Activated T-cell treated with anti-CD3 and anti-CD28 coated beads, Interleukin-2, amount 50 U/mL, for 72 hours (primary cell): ENCODE measurements at places on chromosomes 7 and 10. TPM values are rescaled to one million over a fixed set of nuclear protein-coding genes. Genes with fewer than 3 reads are reported as not detected.

RNLS gene
- 2.6 TPM for total RNA-seq

OPALIN gene
- not detected for total RNA-seq

DNA sequence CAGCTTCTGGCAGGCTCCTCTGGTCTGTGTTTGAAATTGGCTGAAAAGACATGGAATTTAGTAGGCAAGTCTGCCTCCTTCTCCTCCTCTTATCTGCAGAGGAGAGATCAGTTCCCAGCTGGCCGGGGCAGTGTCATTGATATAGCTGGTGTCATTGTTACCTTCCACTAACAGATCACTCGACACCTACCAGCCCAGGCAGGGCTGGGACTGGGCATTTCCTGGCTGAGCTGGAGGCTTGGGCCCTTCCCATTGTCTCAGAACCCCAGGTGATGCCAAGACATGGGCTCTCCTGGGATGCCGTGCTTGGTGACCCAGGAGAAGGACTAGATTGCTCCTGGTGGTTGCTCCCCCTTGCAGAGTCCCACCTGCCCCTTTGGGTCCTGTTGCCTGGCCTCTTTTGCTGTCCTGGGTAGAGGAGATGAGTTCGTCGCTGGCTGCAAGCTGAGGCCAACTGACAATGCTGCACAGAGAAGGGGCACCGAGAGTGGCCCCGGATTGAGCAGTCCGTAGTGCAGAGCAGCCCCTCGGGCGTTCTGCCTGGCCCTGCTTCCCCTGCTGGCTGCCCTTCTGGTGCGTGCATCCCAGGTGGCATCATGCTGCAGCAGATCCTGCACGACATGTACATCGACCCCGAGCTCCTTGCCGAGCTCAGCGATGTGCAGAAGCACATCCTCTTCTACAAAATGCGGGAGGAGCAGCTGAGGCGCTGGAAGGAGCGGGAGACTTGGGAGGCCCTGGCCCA is at the start of gene SH2D4B:
Gene SH2D4B (plus strand): TSS at position 167 of the 745 bp plus-strand sequence. CDS start 430 bp downstream, at position 597.
- no peak for DNase-seq

DNA sequence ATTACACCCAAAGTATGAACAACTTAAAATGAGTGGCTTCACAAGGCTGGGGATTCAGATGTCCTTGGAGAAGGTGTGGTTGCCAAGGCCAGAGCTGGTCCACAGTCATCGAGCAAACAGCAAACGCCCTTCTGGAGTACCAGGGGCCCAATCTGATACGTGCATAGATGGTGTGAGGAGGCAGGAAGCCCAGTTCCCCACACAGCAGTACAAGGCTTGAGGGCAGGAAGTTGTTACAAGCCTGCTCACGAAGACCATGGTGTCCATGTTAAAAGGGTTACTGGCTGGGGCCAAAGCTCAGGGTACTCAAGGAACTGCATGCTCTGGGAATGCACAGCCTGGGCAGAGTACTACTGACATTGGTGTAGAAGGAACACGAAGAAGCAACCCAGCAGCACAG is 4.6 kb upstream of the ANKRD26 start:
- DNase-seq, result no peak

DNA sequence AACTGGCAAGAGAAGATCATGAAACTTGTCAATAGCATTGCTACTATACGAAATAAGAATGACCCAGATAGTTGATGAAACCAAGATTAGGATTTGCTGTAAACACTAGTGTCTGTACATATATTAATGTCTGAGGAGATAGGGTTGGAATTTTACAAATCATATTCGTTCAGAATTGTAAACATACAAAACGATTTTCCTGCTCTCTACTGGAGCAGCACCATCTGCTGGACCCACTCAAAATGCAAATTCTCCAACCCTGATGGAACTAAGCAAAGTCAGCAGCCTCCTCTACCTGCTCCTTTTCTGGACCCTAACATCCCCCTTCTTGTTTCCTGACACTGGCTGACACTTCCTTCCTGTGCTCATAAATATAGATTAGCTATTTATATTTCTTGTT is 29.4 kb upstream of the SGMS1 start:
- DNase-seq, result no peak

RAB19 gene
- total RNA-seq, result 17.5 TPM

DNA sequence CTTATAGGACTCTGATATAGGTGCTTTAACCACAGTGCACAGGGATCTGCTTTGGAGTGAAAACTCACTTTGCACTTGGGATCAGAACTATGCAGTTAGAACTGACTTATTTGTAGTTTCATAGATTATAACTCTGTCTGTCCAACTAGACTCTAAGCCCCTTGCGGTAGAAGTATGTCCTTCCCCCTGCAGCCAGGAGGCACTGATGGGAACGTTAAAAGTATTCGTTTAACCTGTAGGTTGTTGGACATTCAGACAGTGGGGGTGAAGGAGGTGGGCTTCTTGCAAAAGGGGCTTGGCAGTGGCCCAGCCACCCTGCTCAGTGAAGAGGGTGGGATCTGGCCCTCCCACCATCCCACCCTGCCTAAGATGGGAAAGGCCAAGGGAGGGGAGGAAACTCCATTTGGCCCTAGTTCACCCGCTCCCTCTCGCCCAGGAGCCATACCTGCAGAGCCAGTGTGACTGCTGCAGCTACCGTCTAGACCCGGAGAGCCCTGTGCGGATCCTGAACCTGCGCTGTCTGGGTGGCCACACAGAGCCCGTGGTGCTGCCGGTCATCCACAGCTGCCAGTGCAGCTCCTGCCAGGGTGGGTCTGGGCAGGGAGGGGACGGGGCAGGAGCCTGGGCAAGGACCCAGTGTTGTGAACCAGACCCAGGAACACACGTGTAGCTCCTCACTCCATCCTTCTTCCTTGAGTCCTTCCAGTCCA is 5.7 kb upstream of the ZNF862 start:
- no peak for DNase-seq

GRCh38 chr10:8211631-8212030 is 157.1 kb downstream of the GATA3 start:
- no peak for DNase-seq

- DNase-seq, result no peak
These were observed 37.0 kb upstream of the FOXL3 start for GRCh38 chr7:252981-253380.

GRCh38 chr10:2985729-2986232 is 81.6 kb upstream of the PFKP start:
- no peak for DNase-seq

- DNase-seq, result no peak
These were observed 7.6 kb downstream of the TMEM184A start for GRCh38 chr7:1548438-1548831.

- peak; percentile 45 for DNase-seq
These were observed 147.0 kb upstream of the FAM20C start for GRCh38 chr7:45106-46090.
